IPS DF 6.9 (cell line): ENCODE measurements at places on chromosomes 4 and X.

DNA sequence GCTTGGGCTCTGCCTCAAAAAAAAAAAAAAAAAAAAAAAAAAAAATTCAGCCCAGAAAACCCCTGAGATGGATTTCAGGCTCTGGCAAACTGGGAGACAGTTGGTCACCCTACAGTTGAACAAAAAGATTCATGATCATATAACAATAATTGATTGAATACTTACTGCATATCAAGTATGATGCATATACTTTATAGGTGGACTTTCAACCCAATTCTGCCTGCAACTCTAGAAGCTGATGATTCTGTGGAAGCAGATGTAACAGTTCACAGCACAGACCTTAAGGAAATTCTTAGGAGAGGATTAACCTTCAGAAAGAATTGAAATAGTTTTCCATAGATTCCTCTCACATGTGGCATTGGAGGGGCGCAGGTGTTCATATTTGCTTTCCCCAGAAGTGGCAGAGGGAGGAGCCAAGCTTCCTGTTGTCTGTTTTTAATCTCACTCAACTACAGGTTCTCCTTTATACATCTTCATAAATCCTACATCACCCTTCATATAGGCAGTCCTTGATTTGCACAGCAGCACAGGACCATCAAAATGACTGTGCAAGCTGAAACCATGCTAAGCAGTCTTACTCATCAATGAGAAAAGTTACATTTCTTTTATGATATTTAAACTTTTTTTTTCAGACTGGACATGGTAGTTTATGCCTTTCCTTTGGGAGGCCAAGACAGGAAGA is 149.4 kb upstream of the KLF3 start:
- no peak for DNase-seq

DNA sequence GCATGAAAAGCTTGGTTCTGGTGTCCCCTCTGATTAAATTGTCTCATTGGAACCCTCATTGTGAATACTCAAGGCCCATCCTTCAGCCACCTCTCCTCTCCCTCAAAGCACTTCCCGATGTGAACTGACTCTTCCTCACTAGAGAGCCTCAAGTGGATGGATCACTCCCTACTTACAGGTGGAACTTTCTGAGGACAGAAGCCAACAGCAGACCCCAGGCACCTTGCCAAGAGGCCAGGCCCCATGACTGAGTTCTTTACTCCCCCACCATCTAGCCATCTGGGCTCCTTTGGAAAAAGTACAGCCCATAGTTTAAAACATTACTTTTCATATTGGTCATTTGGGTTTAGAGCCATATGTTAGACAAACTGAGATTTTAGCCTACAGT is 224.1 kb downstream of the SHROOM3 start:
- DNase-seq: no peak

- no peak for DNase-seq
Observed at GRCh38 chr4:31548823-31549222, 828.7 kb downstream of the PCDH7 start.

DNA sequence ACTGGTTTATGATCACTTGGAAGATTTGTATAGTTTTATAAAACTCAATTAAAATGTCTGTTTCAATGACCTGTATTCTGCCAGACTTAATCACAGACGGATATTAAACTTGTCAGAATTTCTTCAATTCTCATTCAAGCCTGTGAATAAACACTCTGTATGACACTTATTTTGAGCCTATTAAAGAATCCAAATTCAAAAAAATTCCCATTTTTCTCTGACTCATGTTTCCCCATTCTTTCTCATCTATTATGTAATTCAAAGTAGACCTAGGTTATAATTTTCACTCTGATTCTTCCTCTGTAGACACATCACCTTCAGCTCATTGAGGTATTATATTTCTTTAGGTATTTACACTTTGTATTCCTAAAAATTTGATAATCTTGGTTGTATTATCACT is 166.1 kb downstream of the TMA16 start:
- DNase-seq: no peak

DNA sequence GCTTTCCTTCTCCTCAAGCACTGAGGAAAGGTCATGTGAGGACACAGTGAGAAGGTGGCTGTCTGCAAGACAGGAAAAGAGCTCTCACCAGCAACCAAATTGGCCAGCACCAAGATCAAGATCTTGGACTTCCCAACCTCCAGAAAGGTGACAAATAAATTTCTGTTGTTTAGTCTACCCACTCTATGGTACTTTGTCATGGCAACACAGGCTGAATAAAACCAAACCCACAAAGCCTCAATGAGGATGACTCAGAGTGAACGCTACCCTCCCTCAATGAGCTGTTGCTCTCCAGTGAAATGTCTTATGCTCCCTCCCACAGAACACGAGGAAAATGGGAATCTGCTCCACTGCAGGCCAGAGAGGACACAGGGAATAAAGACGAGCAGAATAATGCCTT is 244.1 kb downstream of the RAB28 start:
- DNase-seq: no peak

DNA sequence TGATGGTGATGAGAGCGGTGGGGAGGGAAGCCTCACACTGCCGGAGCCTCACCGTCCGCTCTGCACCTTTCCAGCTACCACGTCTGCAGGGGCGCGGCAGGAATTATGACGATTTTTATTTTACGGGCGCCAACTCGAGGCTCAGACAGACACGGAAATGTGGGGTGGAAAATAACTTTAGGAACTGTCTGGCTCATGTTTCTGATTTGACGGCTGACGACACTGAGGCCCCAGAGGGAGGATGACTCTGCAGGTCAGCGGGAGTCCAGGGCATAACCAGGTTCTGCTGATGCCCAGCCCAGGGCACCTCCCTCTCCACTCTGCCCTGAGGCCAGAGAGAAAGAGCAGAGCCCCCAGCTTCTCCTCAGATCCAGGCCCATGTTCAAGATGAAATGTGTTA is 43.9 kb downstream of the C4orf50 start:
- no peak for DNase-seq
